Heart left ventricle (tissue), 16 donors: ENCODE measurements at places on chromosomes 6 and 20.

DNA sequence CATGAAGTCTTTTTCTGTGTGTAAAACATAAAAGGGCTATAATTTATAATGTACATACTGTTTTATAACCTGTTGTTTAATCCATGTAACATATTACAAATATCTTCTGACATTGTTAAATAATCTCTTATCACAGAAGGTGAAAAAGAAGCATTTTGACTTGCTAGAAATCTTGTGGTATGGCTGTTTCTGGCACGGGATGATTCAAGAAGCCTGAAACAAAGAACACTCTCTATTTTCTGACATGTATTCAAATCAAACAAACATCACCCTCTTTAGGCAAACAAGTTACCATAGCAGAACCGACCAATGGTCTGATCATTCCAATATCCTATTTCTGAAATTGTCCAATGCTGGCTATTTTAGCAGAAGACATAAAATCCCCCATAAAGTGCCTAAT lies 55.4 kb downstream of the HS3ST5 start:
- DNase-seq = no peak

- DNase-seq = no peak
These were observed 247.9 kb downstream of the RFPL4B start for GRCh38 chr6:112594886-112595594.

DNA sequence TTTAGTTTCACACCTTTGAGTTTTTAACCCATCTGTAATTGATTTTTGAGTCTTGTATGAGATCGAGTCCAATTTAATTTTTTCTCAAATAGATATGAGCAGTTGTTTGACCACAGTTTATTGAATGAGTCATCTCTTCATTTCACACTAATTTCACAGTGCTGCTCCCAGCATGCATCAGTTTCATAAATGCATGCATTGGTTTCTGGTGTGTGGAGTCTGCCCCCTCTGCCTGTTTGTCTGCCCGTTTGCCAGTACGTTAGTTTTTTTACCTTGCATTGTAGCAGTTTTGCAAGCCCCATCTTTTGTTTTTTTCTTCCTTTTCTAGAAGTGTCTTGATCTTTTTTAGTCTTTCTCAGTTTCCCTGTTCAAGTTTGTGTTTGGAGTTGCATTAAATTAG lies 11.9 kb downstream of the SLX4IP start:
- DNase-seq = no peak

DNA sequence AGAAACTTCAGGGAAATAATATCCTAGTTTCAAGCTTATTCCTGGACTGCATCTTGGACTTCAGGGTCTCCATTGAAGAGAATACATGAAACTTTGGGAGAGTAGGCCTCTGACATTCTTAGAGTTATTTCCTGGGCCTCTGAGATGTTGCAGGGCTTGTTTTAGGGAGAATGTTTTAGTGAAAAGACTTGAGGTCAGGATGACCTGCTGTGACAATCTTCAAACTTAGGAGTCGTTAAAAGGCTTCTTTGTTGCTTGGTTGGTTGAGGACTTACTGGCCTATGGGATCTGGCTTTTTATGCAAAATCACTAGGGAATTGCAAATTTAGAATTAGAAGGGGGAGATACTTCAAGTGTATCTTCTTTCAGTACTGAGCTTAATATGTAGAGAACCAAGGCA lies 613.2 kb upstream of the FLRT3 start:
- no peak for DNase-seq

- DNase-seq = no peak
These were observed 45.9 kb downstream of the NOL4L start for GRCh38 chr20:32539026-32539816.

DNA sequence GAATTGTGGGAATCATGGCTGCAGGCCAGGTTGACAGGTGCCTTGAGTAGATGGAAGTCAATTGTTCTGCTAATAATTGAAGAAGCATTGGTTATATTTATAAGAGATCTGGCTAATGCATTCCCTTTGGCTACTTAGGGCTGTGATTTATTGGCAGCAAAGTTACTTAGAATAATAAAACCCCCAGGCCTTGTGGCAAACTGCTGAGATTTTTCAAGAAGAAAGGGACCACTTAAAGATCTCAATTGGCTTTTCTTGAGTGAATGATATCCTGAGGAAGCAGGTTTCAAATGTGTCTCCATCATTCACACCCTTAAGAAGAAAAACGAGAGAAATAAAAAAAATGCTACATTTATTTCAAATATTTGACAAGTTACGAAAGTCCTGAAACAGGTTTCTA lies 27.4 kb downstream of the DDO start:
- DNase-seq = no peak
